ENCODE measurements at places on chromosomes 7 and 10. TPM values are rescaled to one million over a fixed set of nuclear protein-coding genes. Genes with fewer than 3 reads are reported as not detected.

DNA sequence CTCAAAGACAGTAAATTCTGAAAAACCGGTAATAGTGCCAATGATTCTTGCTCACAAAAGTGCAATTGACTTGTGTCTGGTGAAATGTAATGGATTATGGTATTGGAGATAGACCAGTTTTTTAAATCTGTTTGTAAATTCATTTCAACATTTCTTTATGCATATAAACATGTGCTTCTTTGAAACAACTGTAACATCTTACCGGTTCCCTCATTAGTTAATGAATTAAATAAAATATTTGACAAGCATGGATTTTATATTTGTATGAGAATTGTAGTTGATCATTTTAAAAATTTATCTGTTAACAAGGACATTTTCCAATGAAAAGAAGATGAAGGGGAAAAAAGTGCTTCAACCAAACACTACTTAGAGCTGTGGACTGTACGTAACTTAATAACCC is 21.0 kb upstream of the APBB1IP start:
- H3K4me3 ChIP-seq, result no peak overlapping the region
- DNase-seq, result no peak
- no peaks in the 10 kb centered on the region for H3K36me3 ChIP-seq
- H3K27me3 ChIP-seq, result no peaks in the 10 kb centered on the region

GRCh38 chr10:84499846-84500245 is 171.5 kb downstream of the CCSER2 start:
- H3K4me3 ChIP-seq, result no peak overlapping the region
- no peaks in the 10 kb centered on the region for H3K27me3 ChIP-seq
- no peaks in the 10 kb centered on the region for H3K4me1 ChIP-seq
- H3K27ac ChIP-seq, result no peak overlapping the region

GRCh38 chr10:100370714-100371481 is 23.9 kb downstream of the SCD start:
- peak overlapping the region; percentile 90 for H3K27ac ChIP-seq
- H3K4me3 ChIP-seq, result no peak overlapping the region
- no peaks in the 10 kb centered on the region for H3K27me3 ChIP-seq
- peak; percentile 89 for DNase-seq
- peaks cover 25% of the 10 kb centered on the region for H3K4me1 ChIP-seq
- H3K36me3 ChIP-seq, result no peaks in the 10 kb centered on the region

- H3K36me3 ChIP-seq, result no peaks in the 10 kb centered on the region
- peak; percentile 14 for DNase-seq
- peak overlapping the region; percentile 78 for H3K27ac ChIP-seq
- H3K27me3 ChIP-seq, result no peaks in the 10 kb centered on the region
- H3K4me1 ChIP-seq, result peaks cover 41% of the 10 kb centered on the region
Measured at GRCh38 chr10:97686301-97686961, 610 bp downstream of the AVPI1 start.

- H3K27me3 ChIP-seq, result no peaks in the 10 kb centered on the region
- H3K4me3 ChIP-seq, result no peak overlapping the region
- no peak for DNase-seq
Measured at GRCh38 chr7:80089366-80089765, 45.3 kb upstream of the GNAI1 start.

- DNase-seq, result no peak
- no peaks in the 10 kb centered on the region for H3K4me1 ChIP-seq
- H3K36me3 ChIP-seq, result peaks cover 92% of the 10 kb centered on the region
- H3K27me3 ChIP-seq, result no peaks in the 10 kb centered on the region
Measured at GRCh38 chr7:127690806-127691205, 38.8 kb downstream of the SND1 start.

GRCh38 chr7:134726581-134726980 is 52.9 kb upstream of the CALD1 start:
- no peaks in the 10 kb centered on the region for H3K36me3 ChIP-seq
- H3K27me3 ChIP-seq, result peaks cover 11% of the 10 kb centered on the region
- no peaks in the 10 kb centered on the region for H3K4me1 ChIP-seq
- no peak overlapping the region for H3K27ac ChIP-seq
- H3K4me3 ChIP-seq, result no peak overlapping the region

GRCh38 chr10:101597091-101597900 is 9.2 kb downstream of the DPCD start:
- H3K36me3 ChIP-seq, result no peaks in the 10 kb centered on the region
- no peak overlapping the region for H3K4me3 ChIP-seq
- no peak overlapping the region for H3K27ac ChIP-seq
- no peaks in the 10 kb centered on the region for H3K27me3 ChIP-seq
- no peaks in the 10 kb centered on the region for H3K4me1 ChIP-seq

GRCh38 chr10:409408-410040 is 274.3 kb downstream of the ZMYND11 start:
- no peaks in the 10 kb centered on the region for H3K36me3 ChIP-seq
- H3K4me3 ChIP-seq, result no peak overlapping the region
- no peaks in the 10 kb centered on the region for H3K4me1 ChIP-seq
- peaks cover 37% of the 10 kb centered on the region for H3K27me3 ChIP-seq

DNA sequence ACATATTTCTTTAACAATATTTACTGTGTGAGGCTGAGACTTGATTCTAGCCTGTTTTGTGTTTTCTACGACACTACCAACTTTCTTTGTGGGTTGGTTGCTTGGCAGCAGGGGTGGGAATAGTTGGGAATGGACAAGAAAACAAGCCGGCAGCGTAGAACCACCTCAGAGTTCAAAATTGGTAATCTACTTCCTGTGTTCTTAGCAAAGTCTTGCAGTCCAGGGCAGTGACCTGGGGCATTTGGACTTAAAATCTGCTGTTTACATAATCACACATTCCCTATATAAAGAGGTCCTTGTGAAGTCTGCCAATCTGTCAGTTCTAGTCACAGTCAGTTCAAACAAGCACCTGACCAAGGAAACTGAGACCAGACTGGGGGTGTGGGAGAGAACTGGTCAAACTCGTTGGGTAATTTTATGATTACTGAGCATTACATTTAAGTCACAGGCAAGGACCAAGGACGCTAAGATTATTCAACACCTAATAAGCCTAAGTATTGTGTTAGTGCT is 167.9 kb downstream of the CPEB3 start:
- H3K27ac ChIP-seq, result no peak overlapping the region
- H3K4me1 ChIP-seq, result no peaks in the 10 kb centered on the region
- no peak overlapping the region for H3K4me3 ChIP-seq
- no peak for DNase-seq

- H3K4me3 ChIP-seq, result no peak overlapping the region
- peaks cover 20% of the 10 kb centered on the region for H3K4me1 ChIP-seq
- H3K27ac ChIP-seq, result no peak overlapping the region
- no peaks in the 10 kb centered on the region for H3K27me3 ChIP-seq
- no peak for DNase-seq
Measured at GRCh38 chr10:113084031-113084430, 134.0 kb downstream of the TCF7L2 start.

Gene C7orf33
- not detected for total RNA-seq

Gene SAMD9L
- total RNA-seq, result 0.44 TPM

Gene CYP26C1
- total RNA-seq, result 0.16 TPM

Gene PNLIPRP3
- total RNA-seq, result not detected

Gene IGFBP1
- not detected for total RNA-seq

Data from K562 (cell line).